EH (cell line): ENCODE measurements at places on chromosomes 2 and 18.
A peak's percentile ranks its signal among the peaks of the same experiment; 100 is the strongest.

DNA sequence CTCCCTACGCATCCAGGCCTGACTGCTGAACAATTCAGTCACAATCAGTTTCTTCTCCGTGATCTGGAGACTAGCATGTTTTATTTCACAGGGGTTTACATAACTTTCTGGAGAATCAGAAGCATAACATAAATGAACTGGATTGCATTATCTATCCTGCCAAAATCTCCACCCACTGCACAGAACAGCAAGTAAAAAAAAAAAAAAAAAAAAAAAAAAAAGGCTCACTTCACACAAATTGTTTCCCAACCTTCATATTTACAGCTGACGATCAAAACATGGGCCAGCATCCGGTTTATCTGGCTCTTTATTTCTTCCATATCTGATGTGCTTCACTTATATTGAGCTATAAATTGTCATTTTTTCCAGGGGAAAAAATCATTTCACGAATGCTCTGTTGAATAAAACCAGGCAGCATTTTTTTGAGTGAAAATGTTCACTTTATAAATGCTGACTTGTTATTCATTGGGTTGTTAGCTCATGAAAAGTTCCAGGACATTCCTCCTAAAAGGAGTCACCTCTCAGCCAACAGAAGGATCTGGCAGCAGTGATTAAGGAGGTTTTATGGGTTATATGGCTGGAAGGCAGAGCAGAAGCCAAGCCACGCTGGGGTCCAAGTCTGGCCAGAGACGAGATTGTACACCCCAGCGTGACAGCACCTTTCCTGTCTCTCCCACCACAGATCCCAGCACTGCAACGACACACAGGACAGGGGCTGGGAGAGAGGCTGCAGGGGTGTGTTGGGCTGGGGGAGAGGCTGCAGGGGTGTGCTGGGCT lies 51.2 kb upstream of the GLI2 start:
- DNase-seq = peak; percentile 90

DNA sequence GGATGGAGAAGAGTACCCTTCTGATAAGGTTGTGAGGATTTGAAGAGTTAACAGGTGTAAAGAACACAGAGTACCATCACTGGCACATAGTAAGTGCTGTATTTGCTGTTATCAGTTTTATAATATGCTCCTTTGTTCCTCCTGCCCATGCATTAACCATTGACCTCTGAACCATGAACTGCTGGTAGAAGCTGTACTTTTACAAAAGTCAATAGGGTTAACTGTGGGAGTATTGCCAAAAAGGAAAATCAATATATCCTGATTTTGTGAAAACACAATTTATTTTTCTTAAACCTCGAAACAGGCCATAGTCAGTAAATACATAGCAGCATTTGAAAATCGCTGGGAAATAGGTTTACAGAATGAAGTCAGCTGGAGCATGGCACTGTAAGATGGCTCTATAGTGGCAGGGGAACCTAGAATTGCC lies 18.9 kb upstream of the ACAA2 start:
- no peak for DNase-seq

DNA sequence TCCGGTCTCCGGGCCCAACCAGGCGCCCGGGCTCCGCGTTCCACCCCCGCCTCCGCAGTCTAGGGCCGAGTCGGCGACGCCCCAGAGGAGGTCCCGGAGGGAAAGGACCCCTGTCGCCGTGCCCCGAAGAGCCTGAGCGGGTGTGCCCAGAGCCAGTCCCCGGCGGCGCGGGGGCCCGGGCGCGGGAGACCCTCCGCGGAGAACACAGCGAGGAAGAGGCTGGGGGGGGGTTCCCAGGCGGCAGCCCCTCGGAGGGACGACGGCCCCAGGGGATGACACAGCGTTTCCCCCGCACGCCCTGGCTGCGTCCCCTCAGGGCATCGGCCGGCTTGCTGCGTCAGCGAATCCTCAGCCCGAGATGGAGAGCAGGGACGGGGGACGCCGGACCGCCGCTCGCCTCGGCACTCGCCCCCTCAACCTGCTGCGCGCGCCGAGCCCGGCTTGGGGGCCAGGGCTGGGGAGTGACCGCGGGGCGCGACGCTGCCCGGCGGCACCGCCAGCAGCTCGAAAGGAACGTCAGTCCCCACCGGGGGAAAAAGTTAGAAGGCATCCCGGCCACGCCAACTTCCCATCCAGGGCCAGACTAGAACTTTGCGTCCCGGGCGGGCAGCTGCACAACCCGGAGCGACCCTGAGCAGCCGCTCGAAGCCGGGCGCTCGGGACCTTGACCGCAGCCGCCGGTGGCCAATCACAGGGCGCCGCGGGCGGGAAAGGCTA lies 711 bp downstream of the SFXN5 start:
- DNase-seq = peak; percentile 50

GRCh38 chr2:131076707-131077106 lies 16.6 kb downstream of the FAM168B start:
- DNase-seq = no peak

DNA sequence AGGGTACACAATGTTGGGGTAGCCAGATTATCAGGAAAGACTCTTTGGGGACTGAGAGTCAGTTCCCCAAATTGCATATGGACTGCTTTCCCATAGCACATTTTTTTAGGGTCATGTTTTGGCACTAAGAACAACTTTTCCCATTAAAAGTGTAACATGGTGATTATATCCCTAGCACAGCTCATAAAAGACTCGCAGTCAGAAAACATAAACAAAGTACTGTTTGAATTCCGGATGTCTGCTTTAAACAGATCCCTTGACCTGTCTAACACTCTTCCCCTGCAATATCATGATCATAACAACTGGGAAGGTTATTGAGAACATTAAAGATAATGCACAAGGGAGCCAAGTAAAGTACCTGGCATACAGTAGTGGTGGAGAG lies 262.2 kb downstream of the ASXL3 start:
- DNase-seq = no peak

DNA sequence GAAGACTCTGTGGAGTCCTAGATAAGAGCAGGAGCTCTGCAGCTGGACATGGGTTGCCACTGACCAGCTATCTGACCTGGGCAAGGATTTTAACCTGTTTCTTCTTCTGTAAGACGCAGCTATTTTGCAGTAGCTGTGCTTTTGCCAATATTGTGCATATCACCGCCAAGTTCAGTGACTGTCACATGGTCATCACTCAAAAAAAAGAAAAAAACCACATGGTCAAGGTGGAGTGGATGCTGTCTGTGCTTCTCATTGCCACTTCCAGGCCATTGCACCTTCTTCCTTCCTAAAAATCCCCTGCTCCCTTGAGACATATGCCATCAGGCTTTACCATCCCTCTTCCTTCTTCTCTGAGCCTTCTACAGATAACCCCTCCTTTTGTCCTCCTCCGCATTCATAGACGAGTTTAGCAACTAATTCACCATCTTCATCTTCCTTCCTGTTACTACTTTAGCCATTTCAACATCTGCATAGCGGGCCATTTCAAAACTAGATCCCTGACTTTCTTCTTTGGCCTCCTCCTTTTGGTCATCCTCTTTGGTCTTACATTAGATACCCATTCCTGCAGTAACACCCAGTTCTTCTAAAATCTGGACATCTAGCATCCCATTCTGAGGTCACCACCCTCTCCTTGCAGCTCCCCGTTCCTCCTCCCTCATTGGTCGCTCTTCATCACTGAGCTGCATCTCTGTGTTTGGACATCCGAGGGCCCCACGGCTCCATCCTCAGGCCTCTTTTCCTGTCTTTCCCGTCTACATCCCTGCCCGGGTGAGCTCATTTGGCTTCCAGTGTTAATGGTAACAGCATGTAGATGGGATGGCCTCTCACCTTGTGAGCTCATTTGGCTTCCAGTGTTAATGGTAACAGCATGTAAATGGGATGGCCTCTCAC lies 17.8 kb downstream of the RNF144A start:
- no peak for DNase-seq

DNA sequence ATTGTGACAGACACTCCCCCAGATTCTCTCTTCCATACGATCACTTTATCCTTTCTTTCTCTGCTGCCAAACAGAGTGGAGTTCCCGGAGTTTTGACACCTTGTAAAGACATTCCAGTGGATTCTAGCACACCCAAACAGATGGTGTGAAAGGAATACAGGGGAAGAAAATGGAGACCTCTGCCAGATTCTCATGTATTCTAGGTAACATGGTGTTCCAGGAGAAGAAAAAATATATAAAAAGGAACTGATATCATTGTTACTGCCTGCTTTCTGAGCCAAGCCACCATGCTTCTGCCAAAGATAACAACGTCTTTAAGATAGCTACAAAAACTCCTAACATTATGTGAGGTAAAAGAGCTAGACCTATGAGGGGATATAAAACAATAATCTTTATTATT lies 136.5 kb downstream of the TXNL1 start:
- no peak for DNase-seq

- DNase-seq = no peak
Observed at GRCh38 chr2:231321556-231322334, 73.8 kb upstream of the B3GNT7 start.

GRCh38 chr2:220246386-220246785 lies 619.0 kb downstream of the SLC4A3 start:
- peak; percentile 40 for DNase-seq

- DNase-seq = no peak
Observed at GRCh38 chr2:25234738-25235137, 66.4 kb upstream of the POMC start.

- no peak for DNase-seq
Observed at GRCh38 chr18:62102221-62102620, 84.6 kb downstream of the PIGN start.

DNA sequence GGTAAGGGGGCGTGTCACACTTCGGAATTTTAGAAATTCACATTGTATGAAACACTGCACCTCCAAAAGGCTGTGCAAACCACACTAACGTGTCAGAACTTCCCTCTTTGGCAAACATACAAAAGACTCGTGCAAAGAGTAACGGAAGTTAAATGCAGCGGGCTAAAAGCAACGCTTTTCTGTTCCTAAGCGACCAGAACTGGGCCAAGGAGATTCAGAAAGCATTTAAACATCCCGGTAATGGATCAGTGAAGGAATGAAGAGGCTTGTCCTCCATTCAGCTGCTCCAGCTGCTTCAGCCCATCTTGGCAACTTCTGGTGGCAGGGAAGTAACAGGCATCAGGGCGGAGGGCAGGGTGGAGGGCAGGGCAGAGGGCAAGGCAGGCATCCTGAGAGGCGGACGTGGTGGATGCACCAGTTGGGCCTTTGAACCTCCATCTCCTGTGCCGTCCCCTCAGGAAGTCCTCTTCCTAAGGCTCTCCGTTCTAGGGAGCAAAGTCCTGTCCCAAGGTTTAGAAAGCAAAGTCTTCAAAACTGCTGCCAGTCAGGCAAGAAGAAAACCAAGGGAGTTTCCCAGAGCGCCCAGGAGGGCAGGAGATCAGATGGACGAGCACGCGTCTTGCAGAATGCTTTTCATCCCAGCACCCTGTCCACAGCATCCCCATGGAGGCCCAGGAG lies 230.7 kb downstream of the ZNF516 start:
- DNase-seq = no peak

DNA sequence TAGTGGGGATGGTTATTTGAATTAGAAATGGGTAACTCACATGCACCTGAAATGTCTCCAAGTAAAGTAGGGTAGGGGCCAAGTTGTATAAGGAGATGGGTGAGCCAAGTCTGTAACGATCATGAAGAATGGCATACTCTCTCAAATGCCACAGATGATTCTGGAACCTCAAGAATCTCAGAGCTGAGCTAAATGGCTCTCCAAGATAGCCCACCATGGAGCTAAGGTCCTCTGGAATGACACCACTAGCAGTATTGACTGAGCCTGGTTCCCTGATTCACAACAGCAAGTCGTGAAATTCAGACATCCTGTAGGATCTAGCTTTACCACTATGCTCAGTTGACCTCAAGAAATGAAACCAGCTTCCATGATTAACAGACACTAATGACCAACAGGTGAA lies 115.9 kb upstream of the EPAS1 start:
- peak; percentile 54 for DNase-seq

DNA sequence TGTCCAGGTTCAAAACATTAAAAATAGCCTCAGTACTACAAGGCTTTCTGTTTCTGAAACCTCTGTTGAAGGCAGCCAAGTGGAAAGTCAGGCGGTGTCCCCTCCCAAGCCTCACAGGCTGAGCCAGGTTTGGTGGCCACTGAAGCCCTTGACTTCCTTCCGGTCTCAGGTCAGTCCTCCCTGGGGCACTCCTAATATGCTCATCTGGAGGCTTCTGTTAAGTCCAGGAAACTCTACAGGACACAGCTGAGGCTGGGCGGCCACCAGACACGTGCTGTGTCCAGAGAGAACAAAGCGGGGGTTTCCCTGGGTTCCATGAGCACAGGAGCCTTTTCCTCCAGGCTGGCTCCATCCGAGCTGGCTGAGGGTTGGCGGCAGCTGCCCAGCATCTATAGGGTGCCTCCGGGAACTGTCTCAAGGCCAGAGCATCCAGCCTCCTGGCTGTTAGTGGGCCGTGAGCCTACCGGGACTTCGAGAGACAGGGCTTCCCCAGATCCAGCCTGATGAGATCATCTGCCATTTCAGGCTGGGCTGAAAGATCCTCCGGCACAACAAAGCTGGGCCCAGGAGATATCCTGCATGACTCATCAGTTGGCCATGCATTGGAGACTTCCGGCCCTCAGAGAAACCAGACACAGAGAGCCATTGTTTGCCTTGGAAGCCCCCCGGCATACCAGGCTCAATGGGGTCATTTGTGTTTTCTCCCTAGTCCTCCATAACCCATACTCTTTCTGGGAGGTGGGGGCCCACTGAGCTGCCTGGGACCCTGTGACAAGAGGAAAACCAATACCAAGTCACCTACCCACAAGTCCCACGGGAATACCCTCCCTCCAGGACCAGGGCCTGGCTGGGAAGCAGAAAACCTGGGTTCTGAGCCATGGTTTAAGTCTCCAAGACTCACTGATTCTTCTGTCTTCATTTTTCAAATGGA lies 71.7 kb downstream of the HS1BP3 start:
- peak; percentile 99 for DNase-seq

DNA sequence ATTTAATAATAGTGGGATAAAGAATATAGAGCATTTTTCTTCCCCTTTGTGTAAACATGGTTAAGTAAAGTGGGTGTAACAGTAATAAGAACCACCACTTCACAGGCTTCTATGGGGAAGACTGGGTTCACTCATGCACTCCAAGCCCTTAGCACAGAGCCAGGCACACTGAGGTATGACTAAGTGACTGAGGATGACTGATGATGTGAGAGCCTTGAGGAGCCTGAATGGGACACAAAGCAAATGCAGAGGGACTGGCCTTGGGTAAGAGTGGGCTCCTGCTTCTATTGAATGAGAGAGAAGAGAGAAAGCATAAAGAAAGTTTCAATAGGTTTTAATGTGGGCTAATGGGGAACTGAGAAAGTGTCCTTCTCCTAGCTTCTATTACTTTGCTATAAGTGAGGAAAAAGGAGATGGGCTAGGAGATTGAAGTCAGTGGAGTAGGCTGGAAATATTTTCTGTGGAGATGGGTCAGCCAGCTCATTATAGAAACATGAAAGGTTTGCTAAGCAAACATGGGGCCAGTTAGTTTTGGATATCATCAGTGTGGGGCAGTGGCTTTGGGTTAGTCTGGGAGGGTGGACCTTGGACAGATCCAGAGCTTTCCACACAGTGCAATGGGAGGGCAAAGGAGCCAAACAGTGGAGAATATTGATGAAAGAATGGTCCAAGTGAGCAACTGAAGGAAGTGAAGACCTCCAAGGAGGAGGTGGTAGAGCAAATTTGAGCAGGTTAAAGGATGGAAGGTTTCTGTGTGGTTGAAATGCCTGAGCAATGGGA lies 20.6 kb downstream of the IL1F10 start:
- no peak for DNase-seq
